Common myeloid progenitor, CD34-positive (primary cell): ENCODE measurements at places on chromosomes 2 and 18.

DNA sequence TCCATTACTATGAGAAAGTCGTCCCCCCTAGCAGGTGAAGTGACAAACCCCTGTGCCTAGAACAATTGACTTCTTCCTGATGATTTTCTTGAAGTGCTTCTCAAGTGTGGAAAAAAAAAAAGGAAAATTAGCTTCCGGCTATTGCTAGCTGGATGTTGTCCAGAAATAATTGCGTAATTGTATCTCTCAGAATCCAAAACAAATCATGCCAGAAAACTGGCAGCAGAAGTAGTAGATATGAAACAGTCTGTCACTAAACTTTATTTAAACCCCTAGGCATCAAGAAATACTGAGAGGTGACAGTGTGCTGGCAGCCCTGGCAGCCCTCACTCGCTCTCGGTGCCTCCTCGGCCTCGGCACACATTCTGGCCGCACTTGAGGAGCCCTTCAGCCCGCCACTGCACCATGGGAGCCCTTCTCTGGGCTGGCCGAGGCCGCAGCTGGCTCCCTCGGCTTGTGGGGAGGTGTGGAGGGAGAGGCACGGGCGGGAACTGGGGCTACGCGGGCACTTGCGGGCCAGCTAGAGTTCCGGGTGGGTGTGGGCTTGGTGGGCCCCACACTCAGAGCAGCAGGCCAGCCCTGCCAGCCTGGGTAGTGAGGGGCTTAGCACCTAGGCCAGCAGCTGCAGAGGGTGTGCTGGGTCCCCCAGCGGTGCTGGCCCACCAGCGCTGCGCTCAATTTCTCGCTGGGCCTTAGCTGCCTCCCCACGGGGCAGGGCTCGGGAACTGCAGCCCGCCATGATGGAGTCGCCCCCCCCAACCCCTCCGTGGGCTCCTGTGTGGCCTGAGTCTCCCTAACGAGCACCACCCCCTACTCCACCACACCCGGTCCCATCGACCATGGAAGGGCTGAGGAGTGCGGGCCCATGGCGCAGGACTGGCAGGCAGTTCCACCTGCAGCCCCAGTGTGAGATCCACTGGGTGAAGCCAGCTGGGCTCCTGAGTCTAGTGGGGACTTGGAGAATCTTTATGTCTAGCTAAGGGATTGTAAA, 80.5 kb upstream of the ABCA12 start:
- no peak for DNase-seq
- H3K4me3 ChIP-seq, result no peak overlapping the region
- no peaks in the 10 kb centered on the region for H3K36me3 ChIP-seq
- H3K4me1 ChIP-seq, result no peaks in the 10 kb centered on the region
- H3K27me3 ChIP-seq, result no peaks in the 10 kb centered on the region

DNA sequence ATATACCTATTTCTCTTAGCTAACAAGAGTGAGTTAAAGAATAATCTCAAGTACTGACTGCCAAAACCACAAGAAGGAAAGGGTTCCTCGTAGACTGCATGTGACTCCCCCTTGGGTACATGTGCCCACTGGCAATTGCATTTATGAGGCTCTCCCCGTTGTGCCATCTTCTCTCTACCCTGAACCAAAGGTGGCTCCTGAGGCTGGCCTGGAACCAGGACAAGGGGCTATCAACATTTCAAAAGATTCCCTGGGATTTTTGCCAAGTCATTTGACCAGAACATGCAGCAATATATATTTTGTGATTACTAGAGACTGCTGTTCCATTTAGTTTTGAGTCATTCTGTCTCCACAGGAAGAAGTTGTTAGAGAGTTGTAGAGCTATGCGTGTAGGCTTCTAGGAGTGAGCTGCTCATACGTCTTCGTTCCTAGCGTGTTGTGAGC, 45.8 kb downstream of the LAMA3 start:
- no peaks in the 10 kb centered on the region for H3K27me3 ChIP-seq
- H3K27ac ChIP-seq, result no peak overlapping the region
- H3K4me3 ChIP-seq, result no peak overlapping the region
- DNase-seq, result peak; percentile 49
- H3K4me1 ChIP-seq, result peaks cover 29% of the 10 kb centered on the region
- no peaks in the 10 kb centered on the region for H3K36me3 ChIP-seq

DNA sequence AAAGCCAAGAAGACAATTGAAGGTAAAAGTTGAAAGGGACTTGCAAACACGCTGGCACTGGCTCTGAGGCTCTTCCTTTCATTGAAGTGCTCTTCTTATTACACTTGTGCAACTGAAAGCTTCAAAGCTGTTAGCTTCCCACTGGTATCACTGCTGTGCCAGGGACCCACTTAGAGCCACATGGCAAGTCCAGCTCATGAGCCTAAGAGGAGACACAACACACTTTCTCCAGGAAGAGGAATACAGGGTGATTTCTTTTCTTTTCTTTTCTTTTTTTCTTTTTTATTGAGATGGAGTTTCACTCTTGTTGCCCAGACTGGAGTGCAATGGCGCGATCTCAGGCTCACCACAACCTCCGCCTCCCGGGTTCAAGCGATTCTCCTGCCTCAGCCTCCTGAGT, 218.2 kb downstream of the ATAD2B start:
- H3K4me1 ChIP-seq, result peaks cover 4% of the 10 kb centered on the region
- DNase-seq, result no peak
- H3K4me3 ChIP-seq, result no peak overlapping the region

GRCh38 chr2:225895126-225895525, 495.6 kb downstream of the NYAP2 start:
- no peaks in the 10 kb centered on the region for H3K27me3 ChIP-seq
- H3K36me3 ChIP-seq, result no peaks in the 10 kb centered on the region

DNA sequence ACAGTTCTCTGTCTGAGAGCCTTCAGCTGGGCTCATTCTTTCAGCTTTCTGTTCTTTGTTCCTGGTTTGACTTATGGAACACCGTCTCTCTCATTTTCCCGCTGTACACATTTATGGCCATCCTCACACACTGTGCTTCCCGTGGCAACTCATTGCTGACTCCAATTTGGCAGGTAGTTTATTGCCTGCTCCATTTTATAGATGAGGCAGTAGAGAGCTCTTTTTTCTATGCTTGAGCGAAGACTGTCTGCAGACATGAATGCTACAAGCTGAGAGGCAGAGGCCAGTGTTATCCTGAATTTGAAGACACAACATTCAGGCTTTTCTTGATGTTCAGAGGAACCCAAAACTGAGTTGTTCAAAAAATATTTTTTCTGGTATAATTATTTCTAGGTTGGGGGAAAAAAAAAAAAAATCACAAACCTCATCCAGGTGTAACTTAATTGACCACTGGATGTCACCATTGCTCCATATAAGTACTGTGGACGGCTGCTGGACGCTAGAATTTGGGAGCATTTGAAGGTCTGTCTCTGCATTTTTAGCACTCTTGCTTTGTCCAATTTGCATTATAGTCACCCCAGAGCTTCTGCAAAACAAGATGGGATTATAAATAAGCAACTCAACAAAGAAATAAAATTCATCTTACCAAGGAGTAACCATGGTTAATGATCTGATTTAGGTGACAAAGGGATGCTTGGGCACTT, 83.5 kb downstream of the HRH4 start:
- H3K27ac ChIP-seq, result no peak overlapping the region
- H3K36me3 ChIP-seq, result no peaks in the 10 kb centered on the region
- no peaks in the 10 kb centered on the region for H3K27me3 ChIP-seq
- DNase-seq, result peak; percentile 22
- peaks cover 1% of the 10 kb centered on the region for H3K4me1 ChIP-seq

DNA sequence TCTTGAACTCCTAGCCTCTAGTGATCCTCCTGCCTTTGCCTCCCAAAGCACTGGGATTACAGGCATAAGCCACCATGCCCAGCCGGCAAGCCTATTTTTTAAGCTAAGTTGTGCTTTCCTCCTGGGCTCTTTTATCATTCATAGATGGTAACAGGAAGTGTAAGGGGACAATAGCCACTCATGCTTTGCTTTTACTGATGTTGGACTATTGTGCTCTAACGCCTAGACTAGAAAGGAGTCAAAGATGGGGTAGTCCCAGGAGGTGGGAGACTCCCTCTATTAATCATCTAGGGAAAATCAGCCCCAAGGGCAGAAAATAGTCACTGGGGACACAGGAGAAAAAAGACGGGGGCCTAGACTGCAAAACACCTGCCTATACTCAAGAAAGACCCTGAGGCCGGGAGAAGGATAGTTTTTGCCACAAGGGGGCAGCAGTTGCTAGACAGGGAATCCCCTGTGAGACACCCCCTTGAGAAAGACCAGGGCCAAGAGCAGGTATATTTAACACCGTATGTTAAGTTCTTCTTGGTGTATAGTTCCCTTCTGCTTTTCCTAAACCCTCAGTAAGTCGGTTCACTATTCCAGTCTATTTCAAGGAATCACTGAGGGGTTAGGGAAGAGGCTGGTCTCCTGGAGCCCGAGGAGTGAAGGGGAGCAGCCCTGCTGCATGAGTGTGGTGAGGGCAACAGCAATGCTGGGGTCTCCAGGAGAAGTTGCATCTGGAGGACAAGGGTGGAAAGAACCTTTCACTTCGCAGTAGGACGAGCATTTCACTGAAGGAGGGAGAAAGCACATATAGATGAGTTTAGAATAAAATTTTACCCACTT, 2.1 kb upstream of the CXCR1 start:
- no peak overlapping the region for H3K27ac ChIP-seq
- H3K27me3 ChIP-seq, result no peaks in the 10 kb centered on the region
- H3K36me3 ChIP-seq, result no peaks in the 10 kb centered on the region
- H3K4me1 ChIP-seq, result peaks cover 10% of the 10 kb centered on the region

GRCh38 chr18:47754311-47755101, 176.0 kb downstream of the SMAD2 start:
- no peak overlapping the region for H3K27ac ChIP-seq
- no peaks in the 10 kb centered on the region for H3K36me3 ChIP-seq
- H3K4me3 ChIP-seq, result no peak overlapping the region
- H3K27me3 ChIP-seq, result no peaks in the 10 kb centered on the region
- no peaks in the 10 kb centered on the region for H3K4me1 ChIP-seq

GRCh38 chr2:176702131-176702530, 432.9 kb downstream of the MTX2 start:
- H3K36me3 ChIP-seq, result no peaks in the 10 kb centered on the region
- no peak overlapping the region for H3K4me3 ChIP-seq
- H3K27ac ChIP-seq, result no peak overlapping the region
- no peaks in the 10 kb centered on the region for H3K4me1 ChIP-seq
- no peak for DNase-seq
- H3K27me3 ChIP-seq, result no peaks in the 10 kb centered on the region

DNA sequence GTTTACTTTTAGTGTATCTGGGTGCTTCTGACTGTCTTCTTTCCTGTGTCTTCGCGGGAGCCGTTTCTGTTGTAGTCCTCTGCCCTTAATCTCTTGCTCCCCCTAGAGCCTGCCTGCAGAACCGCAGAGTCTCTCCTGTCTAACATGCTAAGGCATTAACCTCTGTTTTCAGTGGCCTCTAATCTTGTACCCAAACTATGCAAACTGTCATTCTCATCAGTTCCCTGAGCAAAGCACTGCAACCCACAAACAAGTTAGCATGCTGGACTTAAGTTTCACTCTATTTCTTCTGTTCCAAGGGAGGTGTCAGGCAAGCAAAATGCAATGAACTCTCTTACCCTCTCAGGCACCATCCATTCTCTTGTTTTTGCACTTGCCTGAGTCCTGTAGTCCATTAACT, 138.4 kb downstream of the OTX1 start:
- H3K4me1 ChIP-seq, result no peaks in the 10 kb centered on the region
- H3K4me3 ChIP-seq, result no peak overlapping the region

DNA sequence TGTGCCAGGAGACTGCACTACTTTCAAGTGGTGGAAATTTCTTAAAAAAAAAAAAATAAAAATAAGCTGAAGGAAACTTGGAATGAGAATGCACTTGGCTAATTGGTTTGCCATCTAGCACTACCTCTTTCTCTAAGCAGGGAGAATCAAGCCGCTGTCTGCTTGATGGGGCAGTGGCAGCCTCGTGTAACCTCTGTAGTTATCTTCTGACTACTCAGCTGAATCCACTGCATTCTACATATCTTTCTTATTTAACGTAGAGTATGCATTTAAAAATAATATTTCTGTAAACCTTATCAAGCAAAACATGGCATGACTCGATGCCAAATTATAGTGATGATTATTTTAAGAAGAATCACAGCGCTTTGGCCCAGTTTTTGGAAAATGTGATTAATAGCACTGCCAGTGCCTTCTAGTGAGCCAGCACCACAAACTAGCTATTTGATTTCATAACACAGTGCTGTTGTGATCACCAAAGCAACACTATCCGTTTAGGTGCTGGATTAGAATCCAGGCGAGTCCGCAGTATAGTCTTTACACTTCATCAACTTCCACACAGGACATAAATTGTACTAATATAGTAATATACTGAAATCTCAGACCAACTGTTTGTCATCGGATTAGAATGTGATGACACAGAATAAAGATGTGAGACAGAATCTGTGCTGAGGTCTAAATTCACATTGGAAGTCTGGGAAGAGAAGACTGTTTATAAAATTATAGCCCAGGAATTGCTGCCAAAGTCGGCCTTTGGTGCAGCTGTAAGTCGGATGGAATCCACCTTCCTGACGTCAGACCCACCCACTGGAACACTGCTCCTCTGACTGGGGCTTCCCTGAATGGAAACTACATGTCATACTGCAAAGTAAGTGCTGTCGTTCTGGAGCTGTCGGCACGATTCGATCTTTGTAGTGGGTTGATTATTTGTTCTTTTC, 136.5 kb upstream of the ETAA1 start:
- no peak for DNase-seq
- H3K27me3 ChIP-seq, result no peaks in the 10 kb centered on the region
- H3K4me3 ChIP-seq, result no peak overlapping the region
- no peaks in the 10 kb centered on the region for H3K36me3 ChIP-seq
- H3K4me1 ChIP-seq, result no peaks in the 10 kb centered on the region
- H3K27ac ChIP-seq, result no peak overlapping the region

- no peak overlapping the region for H3K27ac ChIP-seq
- H3K36me3 ChIP-seq, result no peaks in the 10 kb centered on the region
- H3K27me3 ChIP-seq, result no peaks in the 10 kb centered on the region
- no peak for DNase-seq
- H3K4me1 ChIP-seq, result peaks cover 5% of the 10 kb centered on the region
These were observed 130.5 kb upstream of the NOSTRIN start for GRCh38 chr2:168671932-168672331.

GRCh38 chr2:190999949-191000665, 13.9 kb downstream of the STAT1 start:
- H3K27ac ChIP-seq, result no peak overlapping the region
- no peak for DNase-seq

GRCh38 chr2:10305715-10306114, 3.0 kb downstream of the HPCAL1 start:
- H3K27me3 ChIP-seq, result no peaks in the 10 kb centered on the region

DNA sequence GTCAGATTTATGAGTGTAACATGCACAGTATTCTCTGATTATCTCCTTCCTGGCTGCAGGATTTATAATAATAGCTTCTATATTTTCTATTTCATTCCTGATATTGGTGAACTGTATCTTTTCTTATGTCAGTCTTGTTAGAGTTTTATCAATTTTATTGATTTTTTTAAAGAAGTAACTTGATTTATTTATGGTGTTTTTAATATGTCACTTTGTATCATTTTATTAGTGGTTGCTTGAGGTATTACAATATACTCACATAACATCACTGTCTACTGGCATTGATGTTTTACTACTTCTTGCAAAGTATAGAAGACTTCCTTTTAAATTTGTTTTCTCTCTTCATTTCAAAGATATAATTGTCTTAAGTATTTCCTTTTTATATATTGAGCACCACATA, 270.5 kb upstream of the GYPC start:
- H3K4me1 ChIP-seq, result no peaks in the 10 kb centered on the region
- H3K36me3 ChIP-seq, result no peaks in the 10 kb centered on the region
